ENCODE measurements at places on chromosomes 13 and 19.

- DNase-seq, result no peak
These were observed 21.8 kb upstream of the OBI1 start for GRCh38 chr13:78680576-78681350.

GRCh38 chr19:13164343-13165161 lies 14.3 kb downstream of the IER2 start:
- DNase-seq, result peak; percentile 64

GRCh38 chr19:55693336-55693974 lies 18.4 kb downstream of the EPN1 start:
- no peak for DNase-seq

DNA sequence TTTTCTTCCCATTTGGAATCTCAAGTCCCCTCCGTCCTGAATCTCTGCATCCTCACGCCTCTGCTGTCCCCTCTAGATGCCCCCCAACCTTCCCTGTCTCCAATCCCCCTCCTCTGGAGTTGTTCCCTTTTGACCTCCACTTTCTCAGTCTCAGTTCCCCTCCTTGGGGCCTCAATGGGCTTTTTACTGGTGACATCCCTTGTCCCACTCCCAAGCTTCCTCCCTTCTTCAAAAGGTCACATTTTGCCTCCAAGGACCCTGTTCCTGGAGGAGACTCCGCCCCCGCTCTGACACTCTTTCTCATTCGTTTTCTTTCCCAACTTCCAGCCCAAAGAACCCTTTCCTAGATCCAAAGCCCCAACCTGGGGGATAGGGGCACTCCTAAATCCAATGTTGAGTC lies 1.0 kb downstream of the AP2S1 start:
- no peak for DNase-seq

DNA sequence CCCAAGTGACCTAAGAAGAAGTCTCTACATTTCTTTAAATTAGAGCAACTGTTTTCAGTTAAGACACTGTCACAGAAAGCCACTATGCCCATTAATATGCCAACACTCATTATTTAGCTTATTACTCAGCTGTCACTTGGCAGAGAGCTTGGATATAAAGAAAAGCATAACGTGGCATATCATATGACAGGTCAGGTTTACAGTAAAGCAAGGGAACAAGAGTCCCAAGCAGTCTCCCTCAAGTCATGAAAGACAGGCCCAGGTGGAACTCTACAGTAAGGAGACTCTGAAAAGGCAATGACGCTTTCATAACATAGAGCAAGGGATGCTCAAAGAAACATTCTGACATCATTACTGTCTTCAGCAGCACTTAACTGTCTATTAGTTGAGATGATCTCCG lies 6.3 kb downstream of the LHFPL6 start:
- no peak for DNase-seq

GRCh38 chr19:49417088-49417487 lies 6.2 kb downstream of the PTH2 start:
- no peak for DNase-seq

DNA sequence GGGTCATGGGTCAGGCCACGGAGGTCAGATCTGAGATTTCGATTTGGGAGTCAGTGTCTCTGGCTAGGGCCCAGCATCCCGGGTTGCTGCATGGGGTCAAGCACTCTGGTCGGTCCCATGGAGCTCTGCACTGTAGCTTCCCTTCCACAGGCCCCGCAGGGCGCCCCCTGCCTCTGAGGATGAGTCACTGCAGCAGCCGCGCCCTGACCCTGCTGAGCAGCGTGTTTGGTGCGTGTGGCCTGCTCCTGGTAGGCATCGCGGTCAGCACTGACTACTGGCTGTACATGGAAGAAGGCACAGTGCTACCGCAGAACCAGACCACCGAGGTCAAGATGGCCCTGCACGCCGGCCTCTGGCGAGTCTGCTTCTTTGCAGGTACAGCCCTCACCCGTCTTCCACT lies 3.6 kb downstream of the CACNG7 start:
- DNase-seq, result no peak

DNA sequence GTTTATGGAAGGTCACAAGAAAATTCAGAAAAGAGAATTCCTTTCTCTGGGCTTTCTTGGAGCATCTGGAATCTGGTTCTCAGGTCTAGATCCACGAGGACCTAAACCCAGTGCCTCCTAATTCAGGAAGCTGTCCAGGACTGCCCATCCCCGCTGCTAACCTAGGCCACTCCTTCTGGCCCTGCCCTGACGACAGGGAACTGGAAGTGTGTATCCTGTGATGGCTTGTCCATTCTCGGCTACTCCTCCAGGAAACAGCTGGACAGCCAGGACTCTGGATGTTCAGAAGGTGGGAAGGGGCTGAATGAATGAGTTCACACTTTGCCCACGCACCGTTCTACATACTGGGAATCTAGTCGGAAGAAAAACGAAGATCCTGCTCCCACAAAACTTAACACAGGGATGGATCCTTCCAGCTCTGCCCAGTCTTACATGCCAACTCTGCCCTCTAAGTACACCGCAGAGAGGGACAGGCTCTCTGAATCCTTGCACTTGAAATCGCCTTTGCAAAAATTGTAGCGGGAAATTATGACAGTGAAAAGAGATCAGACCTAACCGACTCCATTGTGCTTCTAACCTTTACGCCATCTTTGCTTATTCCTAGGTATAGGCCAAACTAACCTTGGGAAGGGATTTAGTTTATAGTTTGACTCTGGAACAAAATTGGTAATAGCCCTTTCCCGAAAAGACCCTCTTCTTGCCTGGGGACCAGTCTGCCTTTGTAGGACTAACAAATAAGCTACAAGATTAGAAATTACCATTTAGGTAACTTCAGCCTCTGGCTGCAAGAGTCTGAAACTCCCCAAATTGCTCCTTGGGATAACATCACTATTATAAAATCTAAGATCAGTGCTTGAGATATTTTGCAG lies 1.8 kb downstream of the LSM4 start:
- DNase-seq, result no peak

- DNase-seq, result no peak
These were observed 152.2 kb upstream of the UBL3 start for GRCh38 chr13:30002577-30002976.
